ENCODE measurements at places on chromosomes 6 and 20.
A peak's percentile ranks its signal among the peaks of the same experiment; 100 is the strongest.

- DNase-seq, result peak; percentile 67
These were observed 4.1 kb upstream of the ZNF512B start for GRCh38 chr20:63973636-63974401.

DNA sequence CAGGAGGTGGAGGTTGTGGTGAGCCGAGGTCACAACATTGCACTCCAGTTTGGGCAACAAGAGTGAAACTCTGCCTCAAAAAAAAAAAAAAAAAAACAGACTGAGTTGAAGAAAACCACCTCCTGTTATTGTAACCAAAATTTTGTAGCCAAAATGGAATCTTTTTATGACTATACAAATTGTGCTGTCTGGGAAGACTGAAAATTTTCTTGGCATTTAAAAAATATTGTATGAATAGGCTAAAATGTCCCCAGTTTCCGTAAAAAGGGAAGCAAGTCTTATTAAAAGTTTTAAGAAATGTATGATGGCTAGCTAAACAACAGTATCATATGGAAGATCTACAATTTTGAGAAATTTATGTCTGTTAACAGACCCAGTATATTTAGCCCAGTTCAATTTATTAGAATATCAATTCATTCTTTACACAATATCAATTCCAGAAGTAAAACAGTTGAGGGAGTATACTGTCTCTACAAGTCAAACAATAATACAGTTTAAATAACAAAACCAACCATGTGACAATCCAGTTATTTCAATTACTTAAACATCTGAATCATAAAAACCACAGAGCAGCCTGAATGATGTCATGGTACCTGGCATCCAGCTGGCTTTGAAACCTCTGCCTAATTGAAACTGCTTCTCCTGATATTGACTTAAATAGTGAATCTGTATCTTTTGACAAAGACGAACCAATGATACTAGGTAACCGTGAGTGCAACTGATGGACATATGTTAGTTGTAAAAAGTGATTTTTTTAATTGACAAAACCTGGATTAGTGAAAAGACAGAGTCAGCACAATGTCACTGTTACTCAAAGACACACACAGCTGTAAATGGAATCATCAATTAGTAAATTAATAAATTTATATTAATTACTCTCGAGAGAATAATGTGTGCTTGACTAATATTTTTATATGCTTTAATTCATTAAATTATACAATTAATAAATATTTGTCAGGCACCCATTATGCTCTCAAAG is 166.6 kb upstream of the MARCKS start:
- no peak for DNase-seq

GRCh38 chr20:62666736-62667529 is 24.6 kb downstream of the SLCO4A1 start:
- DNase-seq, result no peak

DNA sequence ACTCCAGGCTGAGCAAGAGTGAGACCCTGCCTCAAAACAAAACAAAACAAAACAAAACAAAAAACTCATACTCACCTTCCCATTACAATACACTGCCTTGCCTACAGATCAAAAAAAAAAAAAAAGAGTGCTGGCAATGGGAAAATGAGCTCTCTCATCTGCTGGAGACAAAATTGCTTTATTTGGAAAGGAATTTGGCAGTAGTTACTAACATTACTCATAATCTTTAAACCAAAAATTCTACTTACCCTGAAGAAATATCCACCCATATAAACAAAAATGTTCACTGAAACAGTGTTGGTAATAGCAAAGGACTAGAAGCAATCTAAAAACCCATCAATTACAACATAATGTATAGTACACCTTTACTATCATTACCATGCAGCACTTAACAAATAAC is 120.4 kb downstream of the RNGTT start:
- no peak for DNase-seq

GRCh38 chr20:13756551-13756950 is 28.2 kb downstream of the ESF1 start:
- DNase-seq, result no peak

- DNase-seq, result no peak
These were observed 2.3 kb upstream of the MARCKS start for GRCh38 chr6:113854531-113855499.

DNA sequence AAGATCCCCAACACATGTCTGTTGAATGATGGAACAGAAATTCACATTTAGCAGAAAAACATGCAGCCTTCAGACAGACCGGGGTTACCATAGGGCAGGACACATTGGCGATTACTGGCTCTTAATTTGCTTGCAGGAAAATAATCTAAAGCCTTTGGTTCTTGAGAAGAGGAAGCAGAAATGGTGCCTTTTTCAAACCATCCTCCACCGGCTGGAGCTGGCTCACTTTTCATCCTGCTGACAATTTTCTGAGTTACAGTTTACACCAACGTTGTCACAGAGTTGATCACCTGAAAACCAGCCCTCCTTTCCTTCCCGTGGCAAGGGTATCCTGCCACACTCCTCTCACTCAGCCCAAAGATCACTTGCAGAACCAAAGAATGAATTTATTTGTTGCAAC is 32.6 kb downstream of the SF3B5 start:
- no peak for DNase-seq

- DNase-seq, result no peak
These were observed 17.5 kb upstream of the CEP85L start for GRCh38 chr6:118668761-118669385.

DNA sequence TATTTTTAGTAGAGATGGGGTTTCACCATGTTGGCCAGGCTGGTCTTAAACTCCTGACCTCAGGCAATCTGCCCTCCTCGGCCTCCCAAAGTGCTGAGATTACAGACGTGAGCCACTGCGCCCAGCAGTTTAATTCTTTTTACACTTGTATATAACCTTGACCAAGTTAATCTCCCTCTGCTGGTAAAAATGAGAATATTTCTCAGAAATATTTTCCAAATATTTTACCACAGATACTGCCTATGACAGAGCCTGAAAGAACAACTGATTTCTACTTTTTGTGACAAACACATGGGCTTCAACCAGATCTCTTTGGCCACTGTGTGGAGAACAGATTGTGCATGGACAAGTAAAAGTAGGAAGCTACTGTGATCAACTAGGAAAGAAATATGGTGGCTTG is 21.2 kb upstream of the NHSL1 start:
- no peak for DNase-seq

GRCh38 chr6:67748521-67748920 is 886.6 kb upstream of the ADGRB3 start:
- DNase-seq, result no peak

- no peak for DNase-seq
These were observed 90.1 kb downstream of the ZNF217 start for GRCh38 chr20:53503517-53503919.

DNA sequence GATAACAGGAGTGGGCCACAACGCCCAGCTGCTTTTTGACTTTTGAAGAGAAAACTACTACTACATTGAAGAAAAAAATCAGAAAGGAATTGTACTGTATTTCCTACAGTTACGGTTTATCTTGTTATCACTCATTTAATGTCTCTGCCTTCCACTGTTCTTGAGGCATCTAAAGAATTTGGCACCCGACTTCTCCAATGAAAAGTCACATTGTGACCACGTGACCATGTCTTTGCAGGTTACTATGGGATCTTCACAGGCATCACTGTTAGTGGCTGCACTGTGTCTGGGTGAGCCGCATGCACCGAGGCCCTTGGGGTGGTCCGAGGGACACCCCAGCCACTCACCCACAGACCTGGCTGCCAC is 26.8 kb downstream of the RRBP1 start:
- DNase-seq, result no peak

GRCh38 chr6:29653452-29654038 is 3.3 kb upstream of the MOG start:
- peak; percentile 72 for DNase-seq

GRCh38 chr6:122609881-122610689 is at the start of gene PKIB:
TSS of gene PKIB (plus strand) at chr6:122610405. CDS start at chr6:122717795, 107,390 bp downstream.
- peak; percentile 15 for DNase-seq

DNA sequence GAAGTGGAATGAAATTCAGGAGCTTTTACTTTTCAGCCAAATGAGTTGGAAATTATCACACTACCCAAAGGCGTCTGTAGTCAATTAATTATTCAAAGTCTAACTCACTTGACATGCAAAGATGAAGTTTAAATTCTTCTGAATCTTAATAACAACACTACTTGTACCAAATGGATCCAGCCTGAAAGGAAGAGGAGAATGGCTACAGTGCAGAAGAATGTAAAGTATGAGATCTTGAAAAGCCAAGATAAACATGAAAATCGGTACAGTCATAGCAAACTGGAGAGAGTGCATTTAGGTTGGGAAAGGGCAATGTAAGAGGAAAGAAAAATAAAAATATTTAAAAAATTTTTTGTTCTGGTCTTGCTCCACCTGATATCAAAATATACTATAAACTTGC is 195.5 kb downstream of the SIM1 start:
- no peak for DNase-seq

DNA sequence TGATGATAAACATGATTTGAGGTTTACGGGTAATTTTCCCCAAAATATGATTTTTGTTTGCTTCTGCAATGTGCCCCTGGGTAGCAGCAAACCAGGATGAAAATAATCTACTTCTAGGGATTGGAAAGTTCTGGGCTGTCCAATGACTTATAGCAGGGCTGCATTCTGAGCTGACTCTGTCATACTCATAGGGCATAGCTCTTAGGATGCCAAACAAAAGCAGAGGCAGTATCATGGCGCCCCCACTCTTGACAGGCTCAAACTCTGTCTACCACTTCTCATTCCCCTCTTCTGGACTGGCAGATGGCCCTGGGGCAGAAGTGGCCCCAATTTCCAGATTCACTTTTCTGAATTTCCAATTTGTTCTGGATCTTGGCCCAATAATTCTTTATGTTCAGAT is 10.3 kb downstream of the SERPINB1 start:
- DNase-seq, result no peak

GRCh38 chr6:133526436-133526835 is 285.3 kb downstream of the EYA4 start:
- DNase-seq, result no peak

DNA sequence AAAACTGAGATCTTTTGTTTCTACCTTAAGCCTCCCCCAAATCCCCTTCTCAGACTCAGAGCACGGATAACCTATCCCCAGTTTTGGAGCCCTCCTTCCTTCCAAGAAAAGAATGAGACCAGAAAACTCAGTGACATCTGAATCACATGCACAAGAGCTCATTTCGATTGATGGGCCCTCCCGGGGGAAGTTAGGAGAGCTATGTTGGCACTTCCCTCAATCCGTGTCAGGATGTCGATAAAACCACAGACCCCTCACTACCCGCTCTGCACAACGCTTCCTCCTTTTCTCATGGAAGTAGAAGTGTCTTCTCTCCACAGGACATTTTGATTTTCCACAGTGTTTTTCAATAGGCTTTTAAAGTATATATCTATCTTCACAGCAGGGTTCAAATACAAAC is 332.4 kb downstream of the HACE1 start:
- DNase-seq, result no peak

DNA sequence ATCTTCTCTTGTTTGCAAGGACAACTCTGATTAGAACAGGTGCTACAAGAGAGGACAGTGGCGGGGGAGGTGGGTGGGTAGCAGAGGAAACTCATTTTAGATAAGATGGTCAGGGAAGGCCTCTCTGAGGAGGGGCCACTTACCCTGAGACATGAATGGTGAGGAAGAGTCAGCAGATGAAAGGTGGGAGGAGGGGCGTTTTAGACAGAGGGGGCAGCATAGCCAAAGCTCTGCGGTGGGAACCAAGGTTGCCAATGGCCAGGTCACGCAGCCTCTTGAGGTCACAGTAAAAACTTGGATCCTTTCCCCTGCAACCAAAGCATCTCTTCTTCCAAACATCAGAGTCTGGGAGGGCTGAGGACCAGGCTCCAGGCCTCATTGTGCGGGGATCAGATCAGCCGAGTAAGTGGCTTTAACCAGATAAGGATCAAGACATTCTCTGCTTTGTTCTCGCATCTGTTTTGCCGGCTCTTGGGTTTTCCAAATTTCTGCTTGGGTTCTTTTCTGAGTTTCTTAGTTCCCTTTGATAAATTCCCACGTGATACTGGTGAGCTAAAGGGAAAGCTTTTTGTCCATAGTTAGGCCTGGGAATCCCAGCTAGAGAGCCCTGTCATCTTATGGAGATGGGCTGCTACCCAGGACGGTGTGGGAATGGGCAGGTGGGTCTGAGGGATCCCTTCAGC is 5.5 kb upstream of the CD40 start:
- DNase-seq, result no peak

DNA sequence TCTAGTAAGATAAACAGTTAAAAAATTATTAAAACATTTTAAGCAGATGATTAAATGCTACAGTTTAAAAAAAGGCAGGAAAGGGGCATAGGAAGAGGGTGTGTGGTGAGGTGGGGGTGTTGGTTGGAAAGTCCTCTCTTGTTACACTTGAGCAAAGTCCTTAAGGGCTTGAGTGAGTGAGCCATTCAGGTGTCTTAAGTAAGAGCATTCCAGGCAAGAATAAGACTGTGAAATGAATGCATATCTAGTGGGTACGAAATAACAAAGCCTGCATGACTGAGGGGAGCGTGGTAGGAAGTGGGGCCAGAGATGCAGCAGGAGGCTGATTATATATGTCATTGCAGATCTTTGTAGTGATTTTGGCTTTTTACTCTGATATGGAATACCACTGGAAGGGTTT is 5.1 kb downstream of the CDKAL1 start:
- DNase-seq, result no peak

GRCh38 chr6:52562911-52563310 is 13.9 kb downstream of the TRAM2 start:
- DNase-seq, result no peak

GRCh38 chr6:1797801-1798200 is 188.1 kb downstream of the FOXC1 start:
- DNase-seq, result no peak

DNA sequence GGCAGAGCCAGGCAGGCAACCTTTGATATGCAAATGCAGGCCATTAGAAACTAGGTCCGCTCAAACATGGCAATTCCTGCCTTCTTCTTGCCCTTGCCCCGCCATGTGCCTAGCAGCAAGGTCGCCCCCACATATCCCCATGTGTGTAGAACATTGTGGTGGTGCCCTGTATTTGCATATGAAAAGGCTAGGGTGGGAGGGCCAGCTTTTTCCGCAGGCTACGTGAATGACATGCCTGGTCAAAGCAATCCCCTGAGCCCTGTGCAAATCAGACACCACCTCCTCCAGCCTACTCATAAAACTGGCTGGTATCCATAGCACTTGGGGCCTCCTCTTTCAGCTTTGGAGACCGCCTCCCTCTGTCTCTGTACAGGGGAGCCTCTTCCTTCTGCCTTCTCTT is 31.6 kb downstream of the GSTA2 start:
- no peak for DNase-seq

DNA sequence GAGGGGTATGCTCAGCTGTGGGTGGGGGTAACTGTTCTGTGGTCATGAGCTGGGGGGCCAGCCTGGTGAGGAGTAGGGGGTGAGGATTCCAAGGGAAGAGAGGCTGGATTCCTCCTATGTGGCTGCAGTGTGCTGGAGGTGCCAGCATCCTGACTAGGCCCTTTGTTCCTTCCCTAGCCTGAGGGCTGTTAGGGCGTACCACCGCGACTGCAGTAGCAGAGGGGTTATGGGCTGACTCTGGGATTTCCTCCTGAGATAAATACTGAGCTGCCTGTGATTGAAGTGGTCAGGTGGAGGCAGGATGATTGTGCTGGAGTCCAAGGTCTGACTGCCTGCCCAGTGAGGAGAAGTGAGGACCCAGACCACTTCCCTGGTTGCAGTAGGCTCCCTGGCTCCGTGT is 205.3 kb downstream of the ADGRG6 start:
- DNase-seq, result no peak

All from T-helper 2 cell (primary cell).